D721Med (cell line): ENCODE measurements at places on chromosomes 13 and 19.

DNA sequence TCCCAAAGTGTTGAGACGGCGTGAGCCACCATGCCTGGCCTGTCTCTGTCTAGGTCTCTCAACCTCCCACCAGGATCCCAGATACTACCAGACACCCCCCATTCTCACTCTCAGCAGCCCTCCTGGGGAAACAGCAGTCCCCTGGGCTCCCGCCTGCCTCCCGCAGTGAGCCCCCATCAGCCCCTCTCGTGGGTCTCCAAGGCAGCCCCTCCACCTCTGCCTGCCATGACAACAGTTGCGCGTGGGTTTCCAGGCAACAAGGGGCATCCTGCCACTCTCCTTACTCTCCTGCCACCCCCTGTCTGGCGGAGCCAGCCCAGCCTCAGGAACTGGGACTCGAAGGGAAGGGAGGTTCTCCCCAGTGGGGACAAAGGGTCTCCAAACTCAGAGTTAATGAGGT lies 5.2 kb downstream of the LRRC4B start:
- no peak for DNase-seq

DNA sequence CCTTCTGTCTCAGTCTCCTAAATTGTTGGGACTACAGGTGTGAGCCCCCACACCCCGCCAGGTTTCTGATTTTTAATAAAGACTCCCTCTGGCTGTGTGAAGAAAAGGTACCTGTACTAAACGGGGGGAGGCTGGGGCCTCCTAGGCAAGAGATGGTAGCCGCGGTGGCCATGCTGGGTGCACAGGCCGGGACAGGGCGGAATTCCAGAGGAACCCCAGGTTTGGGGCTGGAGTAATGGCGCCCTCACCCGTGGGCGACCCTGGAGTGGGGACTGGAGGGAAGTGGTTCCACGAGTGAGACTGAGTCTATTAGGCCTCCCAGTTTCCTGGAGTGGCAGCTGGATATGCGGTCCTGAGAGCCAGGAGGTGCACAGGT lies 1.6 kb upstream of the CBARP start:
- no peak for DNase-seq

DNA sequence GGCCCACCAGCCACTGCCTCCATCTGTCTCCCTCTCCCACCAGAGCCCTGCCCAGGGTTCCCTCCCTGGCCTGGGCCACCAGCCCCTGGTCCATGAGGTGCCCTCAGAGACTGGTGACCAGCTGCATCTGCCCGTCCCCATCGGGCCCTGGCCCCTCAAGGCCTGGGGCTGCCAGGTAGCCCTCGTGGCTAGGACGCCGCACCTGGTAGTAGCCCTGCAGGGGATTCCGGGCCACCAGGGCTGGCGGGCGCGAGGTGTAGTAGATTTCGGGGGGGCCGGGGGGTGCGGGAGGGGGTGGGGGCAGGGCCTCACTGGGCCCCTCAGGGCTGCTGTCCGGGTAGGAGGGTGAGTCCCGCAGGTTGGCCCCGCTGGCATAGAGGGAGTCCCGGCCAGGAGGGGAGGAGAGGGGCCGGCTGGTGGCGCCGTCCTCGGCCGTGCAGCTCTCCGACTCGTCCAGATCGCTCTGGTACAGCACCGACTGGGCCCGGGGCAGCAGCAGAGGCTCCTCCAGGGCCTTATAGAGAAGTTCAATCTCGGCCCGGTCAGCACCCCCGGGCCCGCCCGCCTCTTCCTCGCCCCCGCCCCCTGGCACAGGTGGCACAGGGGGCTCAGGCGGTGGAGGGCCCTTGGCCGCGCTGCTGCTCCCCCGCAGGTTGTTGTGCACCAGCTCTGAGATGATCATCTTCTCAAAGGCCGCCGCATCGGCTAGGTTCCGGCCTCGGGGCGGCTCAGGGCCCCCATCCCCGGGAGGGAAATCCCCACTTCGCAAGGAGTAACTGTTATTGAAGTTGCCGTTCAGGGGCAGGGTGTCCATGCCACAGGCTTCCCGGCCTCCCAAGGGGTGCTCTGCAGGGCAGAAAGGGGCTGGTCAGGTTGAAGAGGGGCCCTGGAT lies 14.6 kb upstream of the ASF1B start:
- DNase-seq: no peak

GRCh38 chr19:51417810-51418157 lies 342 bp upstream of the SIGLEC10 start:
- DNase-seq: no peak
